ENCODE measurements at places on chromosomes 5 and 9. TPM values are rescaled to one million over a fixed set of nuclear protein-coding genes. Genes with fewer than 3 reads are reported as not detected.

GRCh38 chr5:54930736-54931135, 54.7 kb downstream of the ESM1 start:
- H3K27ac ChIP-seq: no peak overlapping the region
- no peaks in the 10 kb centered on the region for H3K36me3 ChIP-seq
- H3K27me3 ChIP-seq: peaks cover 23% of the 10 kb centered on the region
- H3K4me1 ChIP-seq: no peaks in the 10 kb centered on the region
- H3K4me3 ChIP-seq: no peak overlapping the region

DNA sequence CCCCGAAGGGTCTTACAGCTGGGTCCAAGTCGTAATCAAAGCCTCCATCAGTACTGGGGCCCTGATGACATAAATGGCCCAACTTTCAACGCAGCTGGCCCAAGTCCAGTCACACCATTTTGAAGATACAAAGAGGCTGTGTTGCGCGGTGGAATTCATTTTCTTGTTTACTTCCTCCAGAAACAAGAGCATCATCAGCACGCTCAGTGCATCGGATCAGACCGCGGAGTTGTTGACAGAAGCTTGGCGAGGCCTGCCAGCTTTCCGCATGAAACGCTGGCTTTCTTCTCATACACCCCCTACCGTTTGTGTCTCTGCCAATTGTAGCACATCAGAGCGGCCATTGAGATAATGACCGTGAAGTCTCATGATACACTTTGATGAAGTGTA, 101.7 kb upstream of the SPATA31D4 start:
- no peaks in the 10 kb centered on the region for H3K27me3 ChIP-seq
- H3K4me3 ChIP-seq: no peak overlapping the region
- H3K4me1 ChIP-seq: peaks cover 41% of the 10 kb centered on the region

GRCh38 chr9:117783828-117784227, 79.6 kb downstream of the TLR4 start:
- no peak overlapping the region for H3K4me3 ChIP-seq
- DNase-seq: no peak
- no peak overlapping the region for H3K27ac ChIP-seq
- H3K36me3 ChIP-seq: no peaks in the 10 kb centered on the region
- no peaks in the 10 kb centered on the region for H3K4me1 ChIP-seq

The COL23A1 gene
- polyA plus RNA-seq: 0.05 TPM

Data from keratinocyte (primary cell).